ENCODE measurements at places on chromosomes 16 and 17. TPM values are rescaled to one million over a fixed set of nuclear protein-coding genes. Genes with fewer than 3 reads are reported as not detected.

GRCh38 chr17:49976163-49976827 lies 7.3 kb downstream of the DLX4 start:
- no peaks in the 10 kb centered on the region for H3K36me3 ChIP-seq

GRCh38 chr16:57637424-57637823 lies 9.0 kb downstream of the ADGRG1 start:
- no peaks in the 10 kb centered on the region for H3K36me3 ChIP-seq
- no peak overlapping the region for H3K4me3 ChIP-seq
- H3K4me1 ChIP-seq = peaks cover 9% of the 10 kb centered on the region
- DNase-seq = no peak

GRCh38 chr17:48202959-48203358 lies 95.4 kb downstream of the SNX11 start:
- no peak overlapping the region for H3K4me3 ChIP-seq
- H3K4me1 ChIP-seq = no peaks in the 10 kb centered on the region
- H3K27me3 ChIP-seq = no peaks in the 10 kb centered on the region
- no peaks in the 10 kb centered on the region for H3K36me3 ChIP-seq

- no peak overlapping the region for H3K27ac ChIP-seq
- H3K4me1 ChIP-seq = no peaks in the 10 kb centered on the region
- no peaks in the 10 kb centered on the region for H3K27me3 ChIP-seq
Measured at GRCh38 chr17:32330147-32330546, 11.8 kb downstream of the C17orf75 start.

GRCh38 chr16:4391631-4392381 lies 20.2 kb downstream of the VASN start:
- H3K27me3 ChIP-seq = no peaks in the 10 kb centered on the region
- no peak overlapping the region for H3K4me3 ChIP-seq
- H3K27ac ChIP-seq = no peak overlapping the region
- no peak for DNase-seq

GRCh38 chr16:19696328-19696727 lies 21.7 kb downstream of the KNOP1 start:
- H3K27ac ChIP-seq = no peak overlapping the region
- H3K36me3 ChIP-seq = peaks cover 9% of the 10 kb centered on the region
- peaks cover 9% of the 10 kb centered on the region for H3K4me1 ChIP-seq

DNA sequence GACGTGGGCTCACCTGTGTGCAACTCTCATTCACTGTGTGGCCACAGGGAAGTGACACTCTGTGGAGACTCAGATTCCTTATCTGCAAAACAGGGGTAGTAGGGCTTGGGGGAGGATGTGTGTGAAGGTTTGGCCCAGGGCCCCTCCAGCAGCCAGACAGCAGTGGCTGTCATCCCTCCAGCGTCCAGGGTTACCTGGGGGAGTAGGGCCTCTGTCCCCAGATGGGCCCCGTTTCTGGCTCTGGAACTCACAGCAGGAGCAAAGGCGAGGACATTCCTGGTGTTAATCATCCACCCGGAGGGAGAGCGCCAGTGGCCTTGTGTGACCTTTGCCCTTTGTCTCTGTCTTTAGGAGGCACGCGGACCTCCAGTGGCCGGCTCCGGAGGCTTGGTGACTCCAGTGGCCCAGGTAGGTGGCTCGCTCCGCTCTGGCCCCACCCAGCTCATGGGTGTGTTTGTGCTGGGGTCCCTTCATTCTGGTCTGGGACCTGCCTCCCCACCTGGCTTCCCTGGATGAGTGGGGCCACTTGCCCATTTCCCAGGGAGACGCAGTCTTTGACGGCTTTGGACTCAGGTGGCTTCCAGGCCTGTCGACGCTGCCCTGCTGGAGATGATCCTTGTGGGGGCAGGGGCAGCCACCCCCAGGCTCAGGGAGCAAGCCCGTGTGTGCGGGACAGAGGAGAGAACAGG lies 166.2 kb downstream of the SEC14L1 start:
- peak; percentile 57 for DNase-seq
- peak overlapping the region; percentile 70 for H3K27ac ChIP-seq
- peaks cover under 1% of the 10 kb centered on the region for H3K36me3 ChIP-seq
- H3K4me3 ChIP-seq = no peak overlapping the region
- H3K27me3 ChIP-seq = no peaks in the 10 kb centered on the region

DNA sequence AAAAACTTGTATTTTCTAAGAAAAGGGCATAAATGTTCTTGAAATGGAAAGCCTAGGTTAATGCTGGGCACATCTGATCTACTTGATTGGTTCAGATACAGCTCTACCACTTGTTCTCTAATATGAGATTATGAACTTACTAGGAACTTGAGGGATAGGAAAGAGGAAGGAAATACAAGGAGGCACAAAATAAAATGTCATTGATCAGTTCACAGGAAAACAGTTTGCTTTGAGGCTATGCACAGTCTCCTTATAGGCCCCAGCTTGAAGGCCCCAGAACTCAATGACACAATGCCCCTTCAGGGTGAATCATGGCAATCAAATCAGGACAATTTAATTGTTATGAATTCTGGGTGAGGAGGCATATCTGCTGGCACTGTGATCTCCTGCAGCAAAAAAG lies 27.1 kb downstream of the NXPH3 start:
- no peak for DNase-seq
- H3K27ac ChIP-seq = no peak overlapping the region
- H3K4me1 ChIP-seq = no peaks in the 10 kb centered on the region

The RDM1 gene
- not detected for total RNA-seq

The PDILT gene
- total RNA-seq = not detected

The PRSS21 gene
- not detected for total RNA-seq

The PRSS27 gene
- 0.05 TPM for total RNA-seq

The PRAC2 gene
- not detected for total RNA-seq

The SLC26A11 gene
- 6.9 TPM for total RNA-seq
